ENCODE measurements at places on chromosomes 5 and 9. TPM values are rescaled to one million over a fixed set of nuclear protein-coding genes. Genes with fewer than 3 reads are reported as not detected.

- no peaks in the 10 kb centered on the region for H3K27me3 ChIP-seq
- H3K4me1 ChIP-seq, result no peaks in the 10 kb centered on the region
- no peak overlapping the region for H3K4me3 ChIP-seq
- no peak overlapping the region for H3K27ac ChIP-seq
- no peaks in the 10 kb centered on the region for H3K36me3 ChIP-seq
Observed at GRCh38 chr5:65072850-65073249, 304.1 kb downstream of the CWC27 start.

The ADAMTS2 gene
- 55.4 TPM for total RNA-seq

The FAM153A gene
- 0.27 TPM for total RNA-seq

GRCh38 chr5:64688391-64688790 is 1.9 kb upstream of the SHISAL2B start:
- no peak overlapping the region for H3K4me3 ChIP-seq
- no peaks in the 10 kb centered on the region for H3K36me3 ChIP-seq
- H3K4me1 ChIP-seq, result peaks cover 9% of the 10 kb centered on the region
- peaks cover 51% of the 10 kb centered on the region for H3K27me3 ChIP-seq

GRCh38 chr9:72874344-72874743 is 78.5 kb downstream of the ALDH1A1 start:
- no peak overlapping the region for H3K4me3 ChIP-seq
- no peak for DNase-seq
- H3K27ac ChIP-seq, result no peak overlapping the region

GRCh38 chr5:141664733-141665461 is 13.7 kb upstream of the FCHSD1 start:
- H3K27me3 ChIP-seq, result no peaks in the 10 kb centered on the region
- no peaks in the 10 kb centered on the region for H3K36me3 ChIP-seq

The GABRG2 gene
- 0.43 TPM for total RNA-seq

The PTGDS gene
- 56.0 TPM for total RNA-seq

GRCh38 chr9:33167972-33168461 is 881 bp upstream of the B4GALT1 start:
- H3K36me3 ChIP-seq, result no peaks in the 10 kb centered on the region
- H3K27ac ChIP-seq, result peak overlapping the region; percentile 92
- peak overlapping the region; percentile 28 for H3K4me3 ChIP-seq
- peaks cover 43% of the 10 kb centered on the region for H3K4me1 ChIP-seq

The PDCD1LG2 gene
- not detected for total RNA-seq

- no peak overlapping the region for H3K27ac ChIP-seq
- H3K4me3 ChIP-seq, result no peak overlapping the region
- H3K27me3 ChIP-seq, result no peaks in the 10 kb centered on the region
- no peaks in the 10 kb centered on the region for H3K36me3 ChIP-seq
- no peaks in the 10 kb centered on the region for H3K4me1 ChIP-seq
- DNase-seq, result no peak
Observed at GRCh38 chr5:252546-252945, 18.9 kb upstream of the PDCD6 start.

- no peak for DNase-seq
- H3K4me3 ChIP-seq, result peak overlapping the region; percentile 85
- no peaks in the 10 kb centered on the region for H3K36me3 ChIP-seq
Observed at GRCh38 chr5:172959824-172960799, 888 bp downstream of the RPL26L1 start.

The SLCO6A1 gene
- total RNA-seq, result 0.52 TPM

DNA sequence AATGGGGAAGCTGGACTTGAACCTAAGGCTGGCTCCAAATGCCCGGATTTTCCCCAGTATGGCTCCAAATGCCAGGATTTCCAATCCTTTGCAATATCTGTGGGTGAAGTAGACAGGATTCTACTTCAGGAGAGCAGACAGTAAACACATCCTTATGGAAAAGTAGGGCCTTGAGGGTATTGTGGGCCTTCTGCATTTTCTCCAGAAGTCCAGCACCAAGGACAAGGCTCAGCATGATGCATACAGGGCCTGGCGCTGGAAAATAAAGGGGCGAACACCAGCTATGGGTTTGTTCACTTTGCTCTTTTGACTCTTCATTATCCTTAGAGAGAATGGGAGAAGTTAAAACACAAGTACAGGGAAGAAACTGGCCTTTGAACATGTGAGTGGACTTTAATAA is 347.5 kb downstream of the SEMA5A start:
- H3K27ac ChIP-seq, result no peak overlapping the region
- no peaks in the 10 kb centered on the region for H3K27me3 ChIP-seq
- H3K4me1 ChIP-seq, result no peaks in the 10 kb centered on the region
- no peak overlapping the region for H3K4me3 ChIP-seq

Measured in hepatocyte (in vitro differentiated cells).